ENCODE measurements at places on chromosomes 2 and 18.

DNA sequence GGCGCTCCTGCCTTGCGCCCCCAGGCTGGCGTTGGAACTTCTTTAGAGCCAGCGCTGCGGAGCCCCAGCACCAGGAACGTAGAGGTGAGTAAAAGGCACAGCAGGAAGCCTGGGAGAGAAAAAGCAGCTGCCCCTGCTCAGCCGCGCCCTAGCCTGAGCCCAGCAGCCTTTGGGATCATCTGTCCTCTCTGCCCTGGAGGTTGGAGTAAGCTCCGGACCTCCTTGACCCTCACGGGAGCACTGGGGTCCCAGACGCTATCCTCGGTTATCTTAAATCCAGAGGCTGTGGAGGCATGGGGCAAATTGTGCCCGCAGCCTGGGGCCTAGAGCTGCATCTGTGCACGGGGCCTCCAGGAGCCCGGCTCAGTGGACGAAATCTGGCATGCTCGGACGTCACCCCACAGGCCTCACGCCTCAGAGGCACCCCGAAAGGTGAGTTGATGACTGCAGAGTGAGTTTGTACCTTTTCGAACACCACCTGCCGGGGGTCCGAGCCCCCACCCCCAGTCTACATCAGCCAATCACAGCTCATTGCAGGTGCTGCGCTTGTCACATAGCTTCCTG lies 1.6 kb upstream of the SLC66A2 start:
- DNase-seq = no peak

- no peak for DNase-seq
These were observed 205.7 kb downstream of the NEDD4L start for GRCh38 chr18:58249712-58250111.

DNA sequence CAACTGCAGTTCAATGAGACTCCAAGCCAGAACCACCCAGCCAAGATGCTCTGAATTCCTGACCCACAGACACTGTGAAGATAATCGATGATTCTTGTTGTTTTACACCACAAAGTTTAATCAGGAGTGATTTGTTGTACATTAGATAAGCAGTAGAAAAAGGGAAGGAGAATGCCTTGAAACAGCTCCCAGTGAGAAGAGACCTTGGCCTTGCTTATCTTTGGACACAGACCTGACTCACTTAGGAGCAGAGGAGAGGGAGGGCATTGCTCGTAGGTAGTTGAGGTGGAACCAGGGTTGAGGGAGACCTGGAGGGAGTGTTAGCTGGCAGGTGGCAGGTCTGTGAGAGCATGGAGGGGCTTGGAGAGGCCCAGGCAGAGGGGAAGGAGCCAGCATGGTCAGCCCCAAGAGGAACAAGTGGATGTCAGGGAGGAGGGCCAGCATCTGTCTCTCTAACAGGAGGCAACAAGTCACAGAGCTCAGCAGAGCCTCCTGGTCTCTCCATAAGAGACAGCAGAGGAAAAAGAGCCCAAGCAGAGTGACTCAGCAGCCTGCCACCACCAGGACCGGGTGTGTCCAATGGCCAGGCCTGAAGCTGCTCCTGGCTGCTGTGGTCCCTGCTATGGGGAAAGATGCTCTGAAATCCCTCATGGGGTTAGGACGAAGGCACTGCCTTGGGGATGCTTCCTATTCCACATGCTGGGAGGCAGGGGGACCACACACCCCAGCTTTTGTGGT lies 161.6 kb upstream of the CAPN13 start:
- DNase-seq = no peak

GRCh38 chr2:222256250-222256649 lies 42.5 kb downstream of the PAX3 start:
- DNase-seq = no peak

GRCh38 chr2:38217401-38218188 lies 141.6 kb upstream of the CYP1B1 start:
- no peak for DNase-seq

DNA sequence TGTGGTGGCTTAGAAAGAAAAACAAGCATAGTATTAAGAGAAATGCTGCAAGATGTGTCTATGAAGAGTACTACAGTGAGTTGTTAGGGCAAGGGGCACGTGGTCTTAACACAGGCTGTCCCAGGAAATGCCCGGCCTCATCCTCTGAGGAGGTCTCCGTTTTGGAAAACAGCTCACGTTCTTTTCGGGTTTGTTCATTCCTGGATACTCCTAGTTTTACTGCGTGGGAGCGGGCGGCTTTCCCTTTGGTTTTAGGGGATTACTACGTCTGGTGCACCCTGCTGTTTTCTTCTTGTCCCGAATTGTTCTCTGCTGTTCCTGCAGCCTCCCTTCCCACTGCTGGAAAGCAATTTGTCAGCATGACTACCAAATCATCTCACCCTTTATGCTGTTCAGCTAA lies 55.5 kb upstream of the RAB6D start:
- no peak for DNase-seq

- DNase-seq = no peak
These were observed 73.8 kb downstream of the MAP3K20 start for GRCh38 chr2:173149491-173149890.

- no peak for DNase-seq
These were observed 6.3 kb downstream of the ANKRD53 start for GRCh38 chr2:70984576-70985282.

GRCh38 chr2:26580151-26580550 lies 61.0 kb downstream of the CIB4 start:
- DNase-seq = no peak

DNA sequence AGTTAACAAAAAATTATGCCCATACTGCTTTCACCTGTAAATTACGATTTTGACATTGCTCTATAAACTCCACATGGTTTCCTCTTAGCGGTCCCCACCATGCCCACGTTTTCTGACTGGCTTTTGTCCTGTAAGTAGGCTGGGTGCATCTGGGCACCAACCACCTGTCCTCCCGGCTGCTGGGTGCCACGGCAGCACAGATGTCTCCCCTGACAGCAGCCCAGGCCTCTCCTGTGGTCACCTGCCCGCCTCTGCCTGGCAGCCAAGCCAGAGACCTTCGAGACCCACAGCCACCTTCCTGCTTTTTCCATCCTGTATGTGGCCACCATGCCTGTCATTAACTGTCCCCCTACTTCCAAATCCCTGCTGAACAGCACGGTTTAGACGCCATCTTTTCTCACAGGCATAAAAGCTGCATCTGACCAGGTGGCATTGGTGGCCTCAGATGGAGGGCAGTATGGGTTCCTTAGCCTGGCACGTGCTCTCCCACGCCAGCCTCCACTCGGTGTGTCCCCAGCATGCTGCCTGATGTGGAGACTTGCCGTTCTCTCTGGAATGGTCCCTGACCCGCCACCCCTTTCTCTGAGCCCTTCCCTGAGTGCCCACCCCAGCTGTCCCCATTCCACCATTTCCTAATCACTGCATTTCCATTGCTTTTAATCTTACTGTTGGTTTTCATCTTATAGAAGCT lies 18.9 kb downstream of the SNORC start:
- no peak for DNase-seq

- no peak for DNase-seq
These were observed 149.3 kb downstream of the FAM124B start for GRCh38 chr2:224252631-224253030.

- no peak for DNase-seq
These were observed 356.7 kb downstream of the STK39 start for GRCh38 chr2:167890739-167891138.

- DNase-seq = no peak
These were observed 3.4 kb downstream of the DUSP19 start for GRCh38 chr2:183081911-183082310.

GRCh38 chr2:231671270-231672050 lies 36.9 kb upstream of the PTMA start:
- DNase-seq = no peak

- peak; percentile 95 for DNase-seq
These were observed 5.4 kb upstream of the SATB2 start for GRCh38 chr2:199462956-199463692.

GRCh38 chr2:4368907-4369306 lies 665.5 kb downstream of the DCDC2C start:
- DNase-seq = no peak

DNA sequence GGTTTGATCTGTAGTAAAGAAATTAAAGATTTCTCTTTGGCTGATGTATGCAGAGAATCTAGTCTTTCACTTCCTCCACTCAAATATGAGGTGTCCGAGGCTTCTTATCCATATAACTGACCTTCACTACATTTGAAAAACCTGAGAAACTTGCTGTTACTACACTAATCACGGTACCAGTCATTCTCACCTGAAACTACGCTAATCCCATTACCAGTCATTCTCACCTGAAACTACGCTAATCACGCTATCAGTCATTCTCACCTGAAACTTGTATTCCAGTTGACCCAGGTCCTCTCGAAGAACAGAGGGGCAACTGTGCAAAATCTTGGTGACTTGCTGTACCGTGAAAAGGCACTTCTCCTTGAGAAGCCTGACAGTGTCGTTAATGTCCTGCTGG lies 5.1 kb downstream of the MTERF4 start:
- no peak for DNase-seq

GRCh38 chr18:57131101-57131500 lies 15.8 kb upstream of the BOD1L2 start:
- no peak for DNase-seq

DNA sequence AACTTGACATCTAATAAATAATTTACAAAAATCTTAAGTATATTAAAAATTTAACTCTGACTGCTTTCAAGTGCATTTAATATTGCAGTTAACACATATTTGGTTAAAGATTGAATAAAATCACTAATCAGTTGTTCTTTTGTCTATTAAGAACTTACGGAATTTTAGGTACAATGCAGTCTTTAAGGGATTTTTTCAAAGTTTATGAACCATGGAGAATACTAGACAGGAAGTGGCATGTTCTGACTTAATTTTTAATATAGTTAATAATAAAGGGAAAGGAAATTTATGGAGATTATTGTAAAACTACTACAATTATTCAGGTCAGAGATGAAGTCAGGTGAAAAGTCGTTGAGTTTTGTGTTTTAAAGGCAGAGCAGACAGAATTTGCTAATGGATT lies 240.9 kb downstream of the CALCRL start:
- no peak for DNase-seq

- no peak for DNase-seq
These were observed 102.3 kb upstream of the ALPP start for GRCh38 chr2:232276084-232276732.

DNA sequence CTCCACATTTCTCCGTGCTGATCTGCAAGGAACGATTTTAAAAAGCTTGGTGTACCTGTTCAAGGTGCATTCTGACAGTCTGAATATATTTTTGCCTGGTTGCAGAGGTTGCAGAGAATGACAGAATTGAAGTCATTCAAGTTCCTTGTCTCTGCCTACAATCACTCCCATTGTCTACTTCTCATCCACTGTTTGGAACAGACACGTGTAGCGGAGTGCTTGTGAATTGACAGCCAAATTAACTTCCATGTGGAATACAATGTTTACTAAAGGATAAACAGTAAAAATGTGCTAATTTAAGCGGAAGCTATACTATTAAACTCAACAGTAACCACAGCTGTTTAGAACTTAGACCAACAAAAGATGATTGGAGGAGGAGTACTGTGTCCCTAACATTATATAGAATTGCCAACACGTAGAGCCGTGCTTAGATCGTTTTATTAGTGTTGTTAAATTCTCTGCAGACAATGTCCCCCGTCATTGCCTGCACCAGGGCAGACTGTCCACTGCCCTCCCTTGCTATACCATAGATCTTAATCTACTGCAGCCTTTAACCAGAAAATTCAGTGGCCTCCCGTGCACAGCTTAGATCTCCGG lies 87.3 kb upstream of the ZCCHC2 start:
- DNase-seq = no peak

DNA sequence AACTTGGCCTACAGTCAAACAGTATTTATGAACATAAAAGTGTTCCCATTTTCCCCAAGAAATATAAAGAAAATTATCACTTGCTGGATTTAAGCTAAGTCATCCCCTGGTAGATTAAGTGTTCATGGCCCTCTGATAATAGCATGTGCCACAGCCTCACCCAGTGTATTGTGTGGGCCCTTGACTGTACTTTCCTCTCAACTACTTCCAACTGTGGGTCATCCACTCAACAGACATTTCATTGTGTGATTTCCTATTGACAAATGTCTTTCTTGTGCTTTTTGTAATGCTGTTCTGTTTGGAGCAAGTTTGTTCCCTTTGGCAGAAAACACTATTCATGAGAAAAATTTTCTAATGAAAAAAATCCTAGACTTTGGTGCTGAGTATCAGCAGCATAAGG lies 48.4 kb upstream of the TMEM17 start:
- no peak for DNase-seq

GRCh38 chr2:216918088-216918680 lies 58.3 kb upstream of the TNP1 start:
- DNase-seq = peak; percentile 19

DNA sequence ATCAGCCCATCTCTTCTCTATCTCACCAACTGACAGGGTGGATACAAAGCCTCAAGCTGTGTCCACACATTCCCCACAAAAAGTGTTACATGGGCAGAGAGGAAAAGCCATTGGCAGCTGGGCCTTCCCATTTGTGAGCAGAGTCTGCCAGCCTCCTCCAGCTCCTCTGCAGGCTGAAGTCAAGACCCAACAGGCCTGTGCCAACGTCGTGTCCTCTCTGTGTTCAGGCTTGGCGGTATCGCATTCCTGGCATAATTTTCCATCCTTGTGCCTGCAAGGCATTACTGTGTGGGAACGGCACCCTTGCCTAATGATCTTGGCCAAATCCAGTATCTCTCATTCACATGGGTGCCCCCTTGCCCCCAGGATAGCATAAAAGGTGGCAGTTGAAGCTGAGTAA lies 41.5 kb upstream of the APCDD1 start:
- no peak for DNase-seq

GRCh38 chr18:63387861-63388260 lies 20.9 kb upstream of the KDSR start:
- no peak for DNase-seq

GRCh38 chr2:226440127-226440918 lies 359.3 kb downstream of the IRS1 start:
- no peak for DNase-seq

DNA sequence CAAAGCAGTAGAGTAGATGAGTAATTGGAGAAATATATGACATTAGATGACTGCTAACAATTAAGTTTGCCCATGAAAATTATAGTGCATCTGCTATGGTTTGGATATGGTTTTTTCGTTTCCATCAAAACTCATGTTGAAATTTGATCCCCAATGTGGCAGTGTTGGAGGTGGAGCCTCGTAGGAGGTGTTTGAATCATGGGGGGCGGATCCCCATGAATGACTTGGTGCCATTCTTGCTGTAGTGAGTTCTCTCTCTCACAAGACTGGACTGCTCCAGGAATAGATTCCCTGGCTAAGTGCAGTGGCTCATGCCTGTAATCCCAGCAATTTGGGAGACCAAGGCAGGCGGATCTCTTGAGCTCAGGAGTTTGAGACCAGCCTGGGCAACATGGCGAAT lies 9.7 kb upstream of the CUL3 start:
- no peak for DNase-seq

GRCh38 chr18:27142891-27143290 lies 42.2 kb downstream of the CHST9 start:
- no peak for DNase-seq
